ENCODE measurements at places on chromosomes 11 and 22.

DNA sequence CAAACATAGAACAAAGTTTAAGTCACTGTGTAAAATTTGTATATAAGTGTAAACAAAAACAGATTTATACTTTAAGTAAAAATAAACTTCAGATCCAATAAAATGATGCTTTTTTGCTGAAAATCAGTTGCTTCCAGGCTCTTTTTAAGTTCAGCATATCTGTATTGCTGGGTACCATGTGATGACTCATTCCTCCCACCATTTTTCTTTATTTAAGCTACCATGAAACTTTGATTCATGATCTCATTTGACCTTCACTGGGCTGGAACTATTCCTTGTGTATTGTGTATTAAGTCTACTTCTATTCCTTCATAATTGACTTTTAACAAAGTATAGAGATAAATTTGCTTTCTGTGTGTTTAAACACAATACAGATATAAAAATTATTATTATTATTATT, 46.3 kb upstream of the RRM1 start:
- no peak for DNase-seq

DNA sequence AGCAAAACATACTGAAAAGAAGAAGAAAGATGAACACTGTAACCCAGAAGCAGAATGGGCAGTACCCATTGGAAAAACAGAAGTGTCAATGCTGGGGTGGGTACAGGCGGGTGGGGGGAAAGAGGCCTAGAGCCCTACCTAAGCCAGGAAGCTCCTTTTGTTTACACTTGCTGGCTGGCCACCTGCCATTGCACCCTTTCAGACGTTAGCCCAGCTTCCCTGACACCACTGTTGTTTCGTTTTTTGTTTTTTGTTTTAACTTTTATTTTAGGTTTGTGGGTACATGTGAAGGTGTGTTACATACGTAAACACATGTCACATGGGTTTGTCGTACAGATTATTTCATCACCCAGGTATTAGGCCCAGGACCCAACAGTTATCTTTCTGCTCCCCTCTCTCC, 55.4 kb downstream of the PLEKHA7 start:
- DNase-seq = peak; percentile 25

DNA sequence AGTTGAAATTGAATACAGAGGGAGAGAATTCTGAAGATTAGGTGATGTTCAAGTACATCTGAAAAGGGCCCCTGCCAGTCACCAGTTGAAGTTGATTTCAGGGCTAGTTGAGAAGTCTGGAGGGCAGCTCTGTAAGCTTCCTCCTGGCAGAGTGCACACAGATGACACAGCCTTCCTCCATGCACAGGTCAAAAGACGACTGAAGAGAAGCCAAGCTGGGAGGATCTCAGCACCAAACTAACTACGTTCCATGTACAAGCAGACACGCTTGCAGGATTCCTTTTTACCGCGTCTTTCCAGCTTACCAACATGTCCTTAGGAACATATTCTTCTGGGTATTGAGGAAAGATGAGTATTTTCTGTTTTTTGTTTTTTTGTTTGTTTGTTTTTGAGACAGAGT, 7.9 kb downstream of the BARX2 start:
- peak; percentile 28 for DNase-seq

- DNase-seq = no peak
These were observed at the start of gene THY1 for GRCh38 chr11:119422809-119423508. TSS of gene THY1 (minus strand) at chr11:119423172. CDS start at chr11:119420905, 2,267 bp downstream.

DNA sequence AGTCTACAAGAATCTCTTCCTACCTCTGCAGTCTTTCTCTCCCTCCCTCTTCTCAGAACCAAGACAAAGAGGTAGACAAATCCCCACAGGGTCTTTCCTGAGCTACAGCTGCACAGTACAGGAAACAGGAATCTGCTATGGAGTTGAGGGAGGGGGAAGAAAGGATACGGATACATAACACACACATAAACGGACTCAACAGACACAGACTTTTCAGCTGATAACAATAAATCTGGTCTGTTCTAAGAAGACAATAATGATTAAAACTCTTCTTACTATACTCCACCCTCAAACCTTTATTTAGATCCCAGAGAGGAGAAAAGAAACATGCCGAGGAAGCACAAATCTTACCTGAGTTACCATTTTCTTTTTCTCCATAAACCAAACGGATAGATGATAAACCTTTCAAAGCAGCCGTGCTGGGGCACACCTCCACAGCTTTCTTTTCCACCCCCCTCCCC, 122.2 kb downstream of the APOL5 start:
- no peak for DNase-seq

GRCh38 chr11:26319906-26320305, 12.0 kb upstream of the ANO3 start:
- DNase-seq = peak; percentile 13

- no peak for DNase-seq
These were observed 36.6 kb downstream of the SMIM38 start for GRCh38 chr11:69192301-69192721.

GRCh38 chr11:80521592-80521991, 1080.8 kb upstream of the TENM4 start:
- peak; percentile 14 for DNase-seq

- no peak for DNase-seq
These were observed 4.9 kb downstream of the POLR3H start for GRCh38 chr22:41539146-41540005.

- no peak for DNase-seq
These were observed 1.6 kb downstream of the CD5 start for GRCh38 chr11:61103851-61104423.

- DNase-seq = no peak
These were observed 19.9 kb upstream of the OR8B8 start for GRCh38 chr11:124465368-124465767.

GRCh38 chr11:2235588-2236326, 34.6 kb downstream of the ASCL2 start:
- no peak for DNase-seq

GRCh38 chr11:109424901-109425300, 2.9 kb downstream of the C11orf87 start:
- DNase-seq = no peak

DNA sequence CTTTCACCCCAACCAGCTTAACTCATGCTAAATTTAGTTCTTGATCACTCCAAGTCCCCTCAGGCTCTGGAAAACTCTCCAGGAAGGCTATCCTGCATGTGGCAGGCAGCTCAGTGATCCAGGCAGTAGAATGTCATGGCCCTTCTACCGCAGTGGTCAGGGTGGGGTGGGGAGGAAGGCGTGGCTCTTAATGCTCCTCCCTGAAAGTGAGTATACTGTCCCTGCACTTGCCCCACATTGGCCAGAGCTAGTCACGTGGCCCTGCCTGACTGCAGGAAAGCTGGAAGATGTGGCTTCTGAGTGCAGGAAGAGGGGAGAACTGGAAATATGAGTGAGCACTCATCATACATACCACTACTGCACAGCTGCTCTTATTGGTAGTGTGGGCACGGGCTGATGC, 102.1 kb downstream of the GRAMD1B start:
- DNase-seq = no peak

DNA sequence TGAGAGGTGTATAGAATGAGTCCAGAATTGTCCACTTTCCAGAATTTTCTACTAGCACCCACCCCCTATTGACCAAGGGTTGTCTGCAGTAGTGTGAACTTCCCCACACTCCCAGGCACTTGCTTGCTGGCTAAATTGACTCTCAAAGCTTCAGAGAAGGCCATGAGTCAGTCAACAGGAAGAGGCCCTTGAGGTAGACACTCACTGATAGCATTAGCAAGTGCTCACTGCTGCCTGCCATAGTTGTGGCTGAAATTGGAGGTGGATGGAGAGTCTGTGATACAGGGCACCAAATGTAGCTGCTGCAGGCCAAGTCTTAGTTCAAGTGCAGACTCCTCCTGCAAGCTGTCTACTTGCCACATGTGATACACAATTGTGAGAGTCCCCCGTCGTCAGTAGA, 156.8 kb downstream of the SPON1 start:
- no peak for DNase-seq

GRCh38 chr11:22031791-22032190, 161.1 kb upstream of the ANO5 start:
- no peak for DNase-seq

GRCh38 chr11:61817471-61818202, 834 bp upstream of the FADS1 start:
- no peak for DNase-seq

DNA sequence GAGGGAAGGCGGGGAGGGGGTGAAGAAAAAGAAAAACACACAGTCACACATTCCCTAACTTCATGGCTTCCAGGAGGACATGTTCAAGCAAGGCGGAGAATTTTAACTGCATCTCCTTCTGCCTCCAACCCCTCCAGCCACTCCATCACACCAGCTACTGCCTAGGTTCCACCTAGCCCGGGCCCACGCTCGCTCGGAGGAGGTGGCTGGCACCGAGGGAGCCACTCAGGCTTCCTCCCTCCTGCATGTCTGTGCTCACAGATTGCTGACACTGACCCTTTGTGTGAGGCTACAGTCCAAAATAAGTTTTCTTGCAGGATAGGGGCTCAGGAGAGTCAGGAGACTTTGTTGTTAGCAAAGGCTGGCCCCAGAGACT, 9.4 kb upstream of the OPCML start:
- DNase-seq = no peak

DNA sequence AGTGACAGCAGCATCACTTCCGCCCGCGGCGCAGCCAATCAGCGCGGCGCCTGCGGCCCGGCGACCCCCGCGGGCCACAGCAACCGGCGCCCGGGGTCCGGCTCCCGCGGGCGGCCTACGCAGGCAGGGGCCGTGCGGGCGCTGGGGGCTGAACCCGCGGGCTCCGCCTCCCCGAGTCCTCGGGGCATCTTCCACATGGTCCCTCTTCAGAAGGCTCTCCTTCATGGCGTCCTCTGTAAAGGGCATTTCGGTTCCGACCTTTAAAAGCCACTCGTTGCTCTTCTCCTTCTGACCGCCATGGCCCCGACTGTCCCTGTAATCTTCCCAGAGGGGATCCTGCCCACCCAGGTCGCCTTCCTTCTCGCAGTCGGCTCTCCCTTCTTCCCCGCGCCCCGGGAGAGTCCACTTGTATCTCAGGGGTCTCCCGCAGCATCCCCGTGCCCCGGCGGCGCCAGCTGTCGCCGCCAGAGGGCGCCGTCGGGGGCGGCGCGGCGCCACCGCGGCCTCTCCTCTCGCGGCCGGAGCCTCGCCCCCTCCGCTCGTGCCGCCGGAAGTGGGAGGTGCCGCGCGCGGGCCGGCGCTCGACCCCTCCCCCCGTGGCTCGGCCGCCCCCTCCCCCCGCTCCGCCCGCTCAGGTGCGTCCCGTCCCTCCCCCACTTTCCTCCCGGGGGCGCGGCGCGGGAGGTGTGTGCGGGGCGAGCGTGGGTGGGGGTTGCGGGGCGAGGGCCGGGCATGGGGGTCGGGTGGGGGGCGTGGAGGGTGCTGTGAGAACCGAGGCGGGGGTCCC, at the start of gene RNF214:
Gene RNF214 (plus strand): TSS at position 580 of the 787 bp plus-strand sequence. CDS start 1,602 bp downstream, outside the sequence.
- peak; percentile 73 for DNase-seq

DNA sequence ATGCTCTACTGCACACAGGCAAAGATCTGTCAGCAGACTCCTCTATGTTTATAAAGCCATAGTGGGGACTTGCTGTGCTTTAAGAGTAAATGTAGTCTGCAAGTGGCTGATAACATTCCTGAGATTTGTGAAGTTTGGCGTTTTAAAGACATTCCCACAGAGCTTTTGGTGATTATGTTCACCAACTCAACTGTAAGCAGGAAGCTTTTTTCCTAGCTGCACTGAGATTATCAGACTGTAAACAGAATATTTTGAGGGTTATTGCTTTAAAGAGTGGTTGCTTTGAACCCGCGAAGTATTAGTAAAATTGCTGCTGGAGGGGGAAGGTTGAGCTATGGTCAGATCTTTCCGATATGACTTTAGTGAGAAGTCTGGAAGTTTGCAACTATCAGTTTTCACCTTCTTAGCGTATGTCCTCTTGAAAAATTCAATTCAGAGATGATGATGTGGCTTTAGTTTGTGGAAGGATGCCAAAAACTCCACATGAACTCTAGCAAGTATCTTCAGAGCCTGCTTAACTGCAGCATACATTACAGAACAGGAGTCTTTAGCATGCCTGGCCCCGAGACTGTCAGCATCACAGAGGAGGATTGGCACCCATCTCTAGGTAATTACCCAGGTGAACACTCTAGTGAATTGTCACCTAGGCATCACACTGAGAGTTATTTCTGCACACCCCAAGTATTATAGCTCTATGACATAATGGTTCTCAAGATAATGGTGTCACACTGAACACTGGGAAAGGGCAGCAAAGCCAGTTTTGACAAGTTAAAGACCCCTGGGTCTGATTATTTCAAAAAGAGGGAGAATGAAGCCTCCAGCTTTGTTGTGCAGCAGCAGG, 89.9 kb downstream of the MTNR1B start:
- no peak for DNase-seq

- no peak for DNase-seq
These were observed 9.1 kb upstream of the SESN3 start for GRCh38 chr11:95239871-95240649.

GRCh38 chr22:28146401-28147314, 227.6 kb upstream of the PITPNB start:
- no peak for DNase-seq

- no peak for DNase-seq
These were observed 4.9 kb upstream of the TCN2 start for GRCh38 chr22:30602049-30602448.

DNA sequence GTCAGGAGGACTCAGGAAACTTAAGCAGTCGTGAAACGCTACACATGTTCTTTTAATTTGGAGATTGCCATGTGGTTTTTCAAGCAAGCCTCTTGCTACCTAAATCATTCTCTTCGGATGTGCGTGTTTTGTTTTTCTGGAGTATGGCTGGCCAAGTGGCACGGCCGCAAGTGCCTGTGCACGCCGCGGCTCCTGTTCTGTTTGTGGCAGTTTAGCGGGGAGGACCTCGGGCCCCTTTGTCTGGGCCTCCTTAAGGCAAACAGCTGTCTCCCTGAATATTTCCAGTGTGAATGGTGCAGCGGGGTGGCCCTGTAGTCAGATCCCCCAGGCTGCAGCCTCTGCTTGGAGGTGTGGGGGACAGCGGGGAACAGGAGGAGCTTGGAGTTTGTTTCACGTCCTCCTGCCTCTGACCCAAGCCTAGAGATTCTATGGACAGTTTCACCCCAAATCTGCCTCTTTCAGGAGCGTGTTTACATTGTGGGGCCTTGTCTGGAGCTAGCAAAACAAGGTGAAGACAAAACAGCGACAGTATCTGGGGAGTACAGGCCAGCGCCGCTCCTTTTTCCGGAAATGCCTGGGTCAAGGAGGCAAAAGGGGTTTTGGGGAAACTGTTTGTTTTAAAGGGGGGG, 1.3 kb downstream of the LRP5 start:
- no peak for DNase-seq
